ENCODE measurements at places on chromosomes 2 and 18.

DNA sequence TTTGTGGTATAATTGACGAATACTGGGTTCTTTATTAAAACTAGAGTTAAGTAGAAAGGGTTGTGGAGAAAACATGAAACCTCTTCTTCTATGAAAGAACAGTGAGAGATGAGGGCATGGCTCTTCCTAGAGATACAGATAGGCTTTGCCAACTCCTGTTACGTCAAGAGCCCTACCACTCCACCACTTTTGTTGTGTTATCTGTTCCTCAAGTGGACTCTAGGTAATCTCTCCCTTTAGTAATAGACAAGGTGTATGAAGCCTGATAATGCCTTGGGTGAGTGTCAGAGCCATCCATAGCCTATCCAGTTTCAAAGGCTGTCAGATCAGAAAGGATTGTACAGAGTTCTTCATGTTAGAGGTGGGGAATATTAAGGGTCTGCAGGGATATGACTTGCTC is 176.4 kb downstream of the SETBP1 start:
- no peak for DNase-seq

GRCh38 chr18:73556904-73557303 is 590.7 kb downstream of the FBXO15 start:
- no peak for DNase-seq

DNA sequence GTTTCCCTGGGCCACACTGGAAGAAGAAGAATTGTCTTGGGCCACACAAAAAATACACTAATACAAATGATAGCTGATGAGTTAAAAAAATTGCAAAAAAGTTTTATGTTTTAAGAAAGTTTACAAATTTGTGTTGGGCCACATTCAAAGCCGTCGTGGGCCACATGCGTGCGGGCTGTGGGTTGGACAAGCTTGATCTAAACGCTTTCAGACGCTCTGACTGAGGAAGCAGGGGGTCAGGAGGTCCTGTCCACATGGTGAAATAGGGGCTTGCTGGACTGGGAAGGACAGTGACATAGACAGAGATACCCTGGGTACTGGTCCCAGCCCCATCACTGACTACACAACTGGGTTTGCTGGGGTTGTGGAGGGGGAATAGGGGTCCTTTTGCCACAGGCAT is 86.4 kb downstream of the LOXHD1 start:
- DNase-seq, result no peak

DNA sequence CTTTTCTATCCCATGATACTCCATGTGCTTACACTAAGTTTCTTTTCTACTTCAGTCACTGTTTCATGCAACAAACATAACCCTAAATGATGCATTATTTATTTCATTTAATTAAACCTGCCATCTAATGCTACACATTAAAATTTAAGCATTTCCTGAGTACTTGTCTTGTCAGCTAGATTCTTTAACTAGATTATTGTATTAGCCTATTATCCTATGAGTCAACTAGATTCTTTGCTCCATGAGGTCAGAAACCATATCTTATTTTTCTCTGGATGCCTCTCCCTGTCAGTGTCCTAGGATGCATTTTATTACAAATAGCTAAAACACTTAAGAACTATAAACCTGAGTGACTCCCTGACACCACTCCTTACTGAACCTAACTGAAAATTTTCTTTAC is 652.4 kb downstream of the SLC4A3 start:
- DNase-seq, result peak; percentile 77

GRCh38 chr2:56183643-56184499 is at the start of gene CCDC85A:
TSS of gene CCDC85A (plus strand) at chr2:56183990. CDS start at chr2:56184625, 635 bp downstream.
- peak; percentile 90 for DNase-seq

- peak; percentile 95 for DNase-seq
Observed at GRCh38 chr2:127153691-127154158, 46.8 kb upstream of the BIN1 start.

GRCh38 chr18:68316636-68317035 is 398.3 kb downstream of the TMX3 start:
- DNase-seq, result peak; percentile 63

DNA sequence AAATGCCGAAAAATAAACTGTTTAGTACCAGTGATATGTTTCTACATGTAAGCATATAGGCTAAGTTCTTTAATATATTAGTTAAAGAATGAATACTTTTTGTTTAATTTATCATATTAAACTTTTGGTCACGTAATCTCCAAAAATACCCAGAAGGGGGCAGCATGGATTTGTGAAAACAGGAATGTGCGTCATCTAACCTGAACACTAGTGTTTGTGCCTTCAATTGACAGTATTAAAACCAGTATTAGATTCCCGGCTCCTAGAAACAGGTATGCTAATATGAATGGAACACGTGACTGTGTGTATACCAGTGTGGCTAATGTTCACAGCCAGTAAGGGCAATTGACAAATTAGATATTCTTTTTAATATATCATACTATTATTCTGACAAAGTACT is 51.8 kb downstream of the WDR7 start:
- DNase-seq, result peak; percentile 30

GRCh38 chr2:59969161-59969560 is 584.3 kb downstream of the BCL11A start:
- DNase-seq, result no peak

DNA sequence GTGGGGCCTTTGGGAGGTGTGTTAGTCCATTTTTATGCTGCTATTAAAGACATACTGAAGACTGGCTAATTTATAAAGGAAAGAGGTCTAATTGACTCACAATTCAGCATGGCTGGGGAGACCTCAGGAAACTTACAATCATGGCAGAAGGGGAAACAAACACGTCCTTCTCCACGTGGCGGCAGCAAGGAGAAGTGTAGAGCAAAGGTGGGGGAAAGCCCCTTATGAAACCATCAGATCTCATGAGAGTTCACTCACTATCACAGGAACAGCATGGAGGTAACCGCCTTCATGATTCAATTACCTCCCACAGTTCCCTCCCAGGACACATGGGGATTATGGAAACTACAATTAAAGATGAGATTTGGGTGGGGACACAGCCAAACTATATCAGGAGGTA is 187.1 kb upstream of the OSR1 start:
- no peak for DNase-seq

DNA sequence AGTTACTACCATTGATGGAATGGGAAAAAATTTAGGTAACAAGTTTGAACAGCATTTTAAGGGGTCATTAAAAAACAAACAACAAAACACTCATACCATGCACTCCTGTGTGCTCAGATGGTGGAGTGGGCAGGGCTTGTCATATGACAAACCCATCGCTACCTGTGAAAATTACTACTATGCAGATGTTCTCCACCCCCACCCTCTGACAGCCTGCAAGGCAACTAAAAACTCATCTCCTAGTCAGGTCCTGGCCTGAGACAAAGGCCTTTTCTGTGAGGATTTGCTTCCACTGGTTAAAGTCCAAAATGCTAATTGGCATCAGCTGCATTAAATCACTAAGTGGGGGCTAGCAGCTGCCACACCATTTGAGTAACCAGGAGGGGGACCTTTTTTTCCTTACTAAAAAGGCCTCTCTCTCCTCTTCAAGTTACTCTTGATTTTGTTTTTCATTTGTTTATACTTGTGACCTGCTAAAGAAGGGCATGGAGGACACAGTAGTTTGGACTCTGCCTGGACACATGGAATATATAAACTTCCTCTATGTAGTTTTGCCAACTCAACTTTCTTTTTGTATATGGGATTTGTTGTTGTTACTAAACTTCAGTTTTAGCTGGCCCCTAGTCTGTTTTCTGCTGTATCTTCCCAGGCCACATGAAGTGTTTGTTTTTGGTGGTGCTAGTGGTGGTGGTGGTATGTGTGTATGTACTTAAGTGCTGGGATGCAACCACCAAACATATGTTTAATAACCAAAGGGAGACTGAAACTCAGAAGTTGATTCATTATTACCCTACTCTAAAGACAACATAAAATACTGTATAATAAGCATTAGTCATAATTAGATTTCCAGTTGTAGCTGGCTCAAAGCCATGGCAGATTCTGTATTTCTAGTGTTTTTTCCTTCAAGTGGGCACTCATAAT is 121.3 kb downstream of the MAP4K4 start:
- peak; percentile 74 for DNase-seq

DNA sequence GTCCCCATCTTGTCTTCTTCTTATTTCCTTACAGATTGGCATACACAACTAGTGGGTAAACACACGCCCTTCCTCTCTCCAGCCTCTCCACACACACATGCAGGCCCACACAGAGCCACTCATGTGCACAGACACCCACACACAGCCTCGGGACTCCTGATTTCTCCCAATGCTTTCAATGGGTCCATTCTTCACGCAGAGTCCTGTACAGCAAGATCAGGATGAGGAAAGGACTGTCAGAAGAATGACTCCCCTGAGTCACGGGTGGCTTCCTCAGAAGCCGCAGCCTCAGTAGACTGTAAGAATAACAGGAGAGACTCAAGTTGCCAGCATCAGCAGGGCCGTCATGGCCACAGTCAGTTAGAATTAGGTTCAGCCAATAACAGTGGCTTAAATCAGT is 109.1 kb upstream of the GLI2 start:
- DNase-seq, result no peak

- DNase-seq, result peak; percentile 94
Observed at GRCh38 chr2:120818441-120818920, 82.8 kb downstream of the GLI2 start.

GRCh38 chr2:191114403-191114886 is 36.3 kb downstream of the STAT4 start:
- peak; percentile 42 for DNase-seq

- no peak for DNase-seq
Observed at GRCh38 chr2:216418981-216419380, 6.7 kb downstream of the SMARCAL1 start.

DNA sequence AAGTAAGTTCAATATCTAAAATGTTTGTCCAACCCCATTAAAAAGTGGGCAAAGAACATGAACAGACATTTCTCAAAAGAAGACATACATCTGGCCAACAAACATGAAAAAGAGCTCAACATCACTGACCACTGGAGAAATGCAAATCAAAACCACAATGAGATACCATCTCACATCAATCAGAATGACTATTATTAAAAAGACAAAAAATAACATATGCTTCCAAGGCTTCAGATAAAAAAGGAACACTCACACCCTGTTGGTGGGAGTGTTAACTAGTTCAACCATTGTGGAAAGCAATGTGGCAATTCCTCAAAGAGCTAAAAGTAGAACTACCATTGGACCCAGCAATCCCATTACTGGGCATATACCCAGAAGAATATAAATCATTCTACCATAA is 931.1 kb downstream of the LRP1B start:
- DNase-seq, result no peak

DNA sequence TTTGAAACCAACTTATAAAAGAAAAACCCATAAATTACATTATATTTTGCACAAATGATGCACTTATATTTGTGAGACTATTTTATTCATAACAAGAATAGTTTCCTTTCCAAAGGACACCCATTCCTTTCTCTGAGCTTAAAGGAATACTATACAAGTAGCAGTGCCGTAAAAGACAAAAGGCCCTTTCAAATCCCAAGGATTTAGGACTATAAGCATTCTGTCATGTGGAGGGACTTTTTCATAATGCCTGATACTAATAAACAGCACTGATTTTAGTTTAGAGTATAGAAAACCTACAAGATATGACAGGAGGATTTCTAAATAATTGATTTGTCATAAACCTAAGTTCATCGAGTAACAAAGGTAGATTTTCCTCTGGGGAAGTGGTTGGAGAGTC is 1134.2 kb upstream of the ZEB2 start:
- no peak for DNase-seq

DNA sequence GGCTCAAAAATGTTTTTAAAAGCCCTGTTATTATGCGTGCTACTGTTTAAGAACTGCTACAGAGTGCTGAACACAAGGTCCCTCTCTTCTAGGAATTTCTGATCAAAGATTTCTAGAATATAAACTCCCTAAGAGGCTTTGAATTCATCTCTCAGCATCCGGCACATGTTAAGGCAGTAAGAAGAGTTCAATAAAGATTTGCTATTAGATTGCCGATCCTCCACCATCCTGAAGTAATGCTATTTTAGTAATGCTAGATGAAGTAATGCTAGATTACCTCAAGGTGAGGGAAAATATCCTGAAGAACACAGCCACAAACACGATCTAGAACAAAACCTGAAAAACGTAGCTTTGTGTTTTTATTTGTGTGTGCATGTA is 949 bp upstream of the MYL12B start:
- DNase-seq, result no peak

GRCh38 chr2:76711490-76711889 is 810.7 kb downstream of the LRRTM4 start:
- DNase-seq, result no peak

GRCh38 chr2:26915316-26915715 is 55.1 kb upstream of the MAPRE3 start:
- DNase-seq, result no peak

DNA sequence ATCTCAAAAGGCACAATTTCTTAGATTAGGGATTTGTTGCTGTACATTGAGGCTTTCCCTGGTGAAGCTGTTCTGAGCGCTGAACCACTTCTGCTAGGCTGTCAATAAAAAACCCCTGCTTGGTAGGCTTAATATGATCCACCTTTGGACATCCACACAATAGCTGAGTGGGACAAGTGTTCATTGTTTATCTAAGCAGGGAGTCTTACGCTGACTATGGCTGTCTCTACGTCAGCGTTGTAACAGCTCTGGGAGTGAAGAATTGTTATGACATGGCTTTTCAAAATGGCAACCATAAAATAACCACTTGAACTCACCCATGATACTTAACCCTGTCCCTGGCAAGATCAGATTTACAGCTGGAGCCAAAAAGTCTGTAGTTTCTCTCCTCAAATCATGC is 111.5 kb upstream of the SULT1C3 start:
- DNase-seq, result no peak

- DNase-seq, result peak; percentile 95
Observed at GRCh38 chr2:226661789-226662545, 137.7 kb downstream of the IRS1 start.

DNA sequence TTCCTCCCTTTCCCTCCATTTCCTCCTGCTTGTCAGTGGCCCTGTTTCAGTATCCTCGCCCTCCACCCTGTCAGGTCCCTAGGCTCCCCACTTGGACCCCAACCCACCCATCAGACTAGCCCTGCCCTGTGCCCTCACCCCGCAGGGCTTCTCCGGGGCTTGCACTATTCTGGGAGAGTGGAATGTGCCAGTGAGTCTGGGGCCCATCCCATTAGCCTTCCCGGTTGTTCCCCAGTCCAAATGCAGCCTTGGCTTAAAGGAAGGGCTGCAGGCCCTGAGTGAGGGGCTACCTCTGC is 45.5 kb downstream of the MYO7B start:
- no peak for DNase-seq

- DNase-seq, result no peak
Observed at GRCh38 chr18:63255435-63255834, 64.1 kb downstream of the BCL2 start.

- DNase-seq, result no peak
Observed at GRCh38 chr2:131026919-131027318, 66.3 kb downstream of the FAM168B start.

GRCh38 chr2:64582774-64583340 is 58.7 kb downstream of the AFTPH start:
- DNase-seq, result no peak
